Cardiac muscle cell (in vitro differentiated cells and primary cell): ENCODE measurements at places on chromosomes 2 and 18.

DNA sequence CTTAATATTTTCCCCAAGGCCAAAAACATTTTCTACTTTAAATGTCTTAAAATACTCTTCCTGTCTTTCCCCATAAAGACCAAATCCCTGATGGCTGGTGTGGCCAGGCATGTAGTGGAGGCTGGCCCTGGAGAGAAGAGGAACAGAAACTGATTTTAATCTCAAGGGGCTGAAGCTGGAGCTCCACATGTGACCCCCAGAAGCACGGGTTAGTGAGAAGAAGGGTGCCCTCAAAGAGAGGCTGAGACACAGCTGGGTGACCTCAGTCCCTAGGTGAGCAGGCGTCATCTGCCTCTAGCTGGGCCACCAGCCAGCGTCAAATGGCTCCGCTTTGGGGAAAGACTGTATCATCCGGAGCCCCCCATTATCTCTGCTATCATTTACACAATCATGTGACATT, 19.3 kb upstream of the TMEM18 start:
- DNase-seq, result no peak

- no peak for DNase-seq
Observed at GRCh38 chr2:242024751-242025355, 155.3 kb downstream of the RTP5 start.

DNA sequence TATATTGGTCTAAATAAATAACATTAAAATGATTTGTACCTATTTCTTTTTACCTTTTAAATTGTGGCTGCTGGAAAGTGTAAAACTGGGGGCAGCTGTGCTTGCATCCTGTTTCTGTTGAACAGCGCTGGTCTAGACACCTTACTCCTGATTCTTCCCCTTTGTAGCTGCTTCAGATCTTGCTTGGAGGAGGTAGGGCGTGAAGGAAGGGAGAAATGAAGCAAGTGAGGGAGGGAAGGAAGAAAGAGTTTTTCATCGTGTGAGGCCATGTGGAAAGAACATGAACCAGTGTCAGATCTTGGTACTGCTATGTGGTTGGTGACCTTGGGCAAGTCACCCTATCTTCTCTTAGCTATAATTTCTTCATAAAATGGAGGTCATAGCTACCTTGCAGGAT, 89.0 kb upstream of the SEC11C start:
- DNase-seq, result no peak

GRCh38 chr2:667332-667999, 9.7 kb downstream of the TMEM18 start:
- peak; percentile 76 for DNase-seq

DNA sequence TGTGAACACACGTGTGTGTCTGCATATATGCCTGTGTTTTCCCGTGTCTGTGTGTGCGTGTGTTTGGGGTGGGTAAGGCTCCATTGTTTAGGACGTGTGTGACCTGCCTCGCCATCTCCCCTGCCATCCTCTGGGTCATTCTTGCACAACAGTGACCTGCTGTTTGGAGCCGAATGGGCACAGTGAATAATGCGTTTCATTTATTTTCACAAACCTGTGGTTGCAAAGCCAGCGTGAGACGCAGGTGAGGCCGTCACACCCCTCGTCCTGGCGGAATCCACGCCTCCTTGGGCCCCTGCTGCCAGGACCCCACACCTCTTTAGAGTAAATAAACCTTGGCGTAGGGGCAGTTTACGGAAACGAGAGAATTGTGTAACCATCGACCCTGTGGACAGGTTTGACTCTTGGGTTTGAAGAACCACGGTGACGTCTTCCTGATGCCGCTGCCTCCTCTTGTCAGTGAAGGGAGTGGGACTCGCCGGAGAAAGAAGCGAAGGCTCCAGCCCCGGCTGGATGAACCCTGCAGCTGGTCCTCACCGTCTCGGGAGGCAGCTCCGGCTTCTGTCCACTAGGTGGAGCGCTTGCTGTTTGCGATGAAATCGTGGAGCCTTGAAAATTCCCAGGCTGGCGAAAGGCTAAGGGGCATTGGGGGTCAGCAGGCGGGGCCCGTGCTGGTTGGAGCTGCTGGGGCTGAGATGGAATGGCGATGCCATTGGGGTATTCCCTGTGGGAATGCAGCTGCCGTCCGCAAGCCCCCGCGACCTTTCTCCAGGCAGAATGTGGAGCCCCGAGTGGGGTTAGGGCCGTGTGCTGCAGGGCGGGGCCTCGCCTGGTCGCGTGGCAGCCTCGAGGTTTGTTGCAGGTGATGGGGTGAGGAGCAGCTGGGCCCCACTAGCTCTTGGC, 81.1 kb downstream of the RTP5 start:
- DNase-seq, result peak; percentile 74

GRCh38 chr2:73841912-73842738, 13.4 kb downstream of the STAMBP start:
- DNase-seq, result no peak

DNA sequence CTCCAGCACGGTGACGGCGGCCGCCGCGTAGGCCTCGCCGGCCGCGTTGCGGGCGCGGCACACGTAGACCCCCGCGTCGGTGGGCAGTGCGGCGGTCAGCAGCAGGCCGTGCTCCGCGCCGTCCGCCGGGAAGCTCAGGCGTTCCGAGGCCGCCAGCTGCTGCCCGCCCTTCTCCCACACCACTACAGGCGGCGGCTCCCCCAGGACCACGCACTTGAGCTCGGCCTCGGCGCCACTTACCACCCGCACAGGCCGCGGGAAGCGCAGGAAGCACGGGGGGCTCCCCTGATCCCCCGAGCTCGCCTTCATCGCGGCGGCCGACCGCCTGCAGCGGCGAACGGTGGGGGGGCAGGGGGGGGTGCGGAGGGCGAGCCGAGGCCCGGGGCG, 422 bp downstream of the OBSL1 start:
- peak; percentile 42 for DNase-seq

GRCh38 chr2:226413498-226414130, 386.0 kb downstream of the IRS1 start:
- DNase-seq, result no peak

DNA sequence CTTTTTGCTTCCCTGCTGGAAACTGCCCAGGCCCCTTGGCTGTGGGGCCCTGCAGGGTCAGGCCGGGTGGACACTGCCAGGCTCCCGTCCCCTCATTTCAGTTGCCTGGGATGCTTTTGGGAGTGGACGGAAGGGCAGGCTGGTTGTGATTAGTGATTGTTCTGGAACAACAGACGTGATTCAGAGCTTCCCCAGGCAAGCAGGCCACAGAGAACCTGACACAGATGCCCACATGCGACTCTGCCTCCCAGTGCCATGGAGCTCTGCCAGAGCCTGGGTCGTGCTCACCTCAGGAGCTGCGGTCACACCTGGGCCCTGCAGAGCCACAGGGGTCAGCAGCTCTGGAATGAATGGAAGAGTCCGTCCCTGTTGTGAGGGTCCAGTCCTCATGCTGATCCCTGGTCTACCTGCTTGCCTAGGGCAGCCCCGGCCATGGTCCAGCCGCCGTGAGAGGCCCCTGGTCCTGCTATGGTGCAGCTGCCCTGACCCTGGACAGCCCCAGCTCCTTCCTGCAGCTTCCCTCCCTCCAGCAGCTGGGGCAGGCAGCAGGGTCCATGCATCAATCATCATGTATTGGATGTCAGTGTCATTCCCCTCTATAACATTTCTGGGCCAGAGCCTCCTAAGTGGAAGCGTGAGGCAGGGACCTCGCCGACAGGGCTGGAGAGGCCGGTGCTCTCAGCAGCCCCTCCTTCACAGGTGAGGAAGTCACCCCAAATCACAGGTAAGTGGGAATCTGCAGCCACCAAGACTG, 518.6 kb upstream of the MYT1L start:
- no peak for DNase-seq

GRCh38 chr2:200578778-200579177, 7.0 kb upstream of the AOX1 start:
- peak; percentile 61 for DNase-seq

DNA sequence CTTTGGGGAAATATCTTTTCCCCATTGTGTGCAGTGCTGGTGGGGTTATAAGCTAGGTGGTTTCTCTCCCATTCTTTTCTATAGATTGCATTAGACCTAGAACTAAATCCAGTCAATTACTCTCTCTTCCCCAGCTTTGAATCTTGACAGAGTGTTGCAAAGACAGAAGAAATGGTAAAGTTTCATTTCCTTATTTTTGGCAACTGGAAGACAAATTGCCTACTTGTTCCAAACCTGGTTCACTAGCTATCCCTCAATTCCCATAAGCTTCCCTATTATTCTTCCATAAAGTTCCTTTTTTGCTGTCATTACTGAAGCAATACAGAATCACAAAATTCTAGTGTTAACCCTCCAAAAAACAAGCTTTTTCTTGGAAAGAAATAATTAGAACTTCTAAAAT, 94.0 kb upstream of the ITGA4 start:
- DNase-seq, result no peak
